Midbrain (tissue), 1 donor: ENCODE measurements at places on chromosomes 7 and 10.
A peak's percentile ranks its signal among the peaks of the same experiment; 100 is the strongest.

DNA sequence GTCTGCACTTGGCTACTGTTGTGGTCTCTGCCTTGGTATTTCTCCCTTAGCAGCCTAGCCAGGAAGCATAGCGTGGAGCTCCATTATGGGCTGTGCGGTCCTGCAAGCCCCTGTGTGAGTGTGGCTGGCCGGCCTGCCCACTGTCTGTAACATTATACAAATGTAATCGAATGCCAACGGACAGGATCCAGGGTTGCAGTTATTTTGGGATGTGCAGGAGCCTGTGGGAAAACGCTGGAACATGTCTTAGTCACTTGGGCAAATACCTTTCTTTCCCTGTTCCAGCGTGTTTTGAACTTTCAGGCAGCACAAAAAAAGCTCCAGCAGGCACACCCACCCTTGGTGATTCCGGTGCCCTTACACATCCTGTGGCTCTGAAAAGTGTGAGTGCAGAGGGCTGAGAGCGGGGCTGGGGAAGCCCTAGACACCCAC lies 29.5 kb downstream of the BAG3 start:
- no peak for DNase-seq

- no peak for DNase-seq
These were observed 77.2 kb downstream of the EXOC4 start for GRCh38 chr7:133330085-133330484.

DNA sequence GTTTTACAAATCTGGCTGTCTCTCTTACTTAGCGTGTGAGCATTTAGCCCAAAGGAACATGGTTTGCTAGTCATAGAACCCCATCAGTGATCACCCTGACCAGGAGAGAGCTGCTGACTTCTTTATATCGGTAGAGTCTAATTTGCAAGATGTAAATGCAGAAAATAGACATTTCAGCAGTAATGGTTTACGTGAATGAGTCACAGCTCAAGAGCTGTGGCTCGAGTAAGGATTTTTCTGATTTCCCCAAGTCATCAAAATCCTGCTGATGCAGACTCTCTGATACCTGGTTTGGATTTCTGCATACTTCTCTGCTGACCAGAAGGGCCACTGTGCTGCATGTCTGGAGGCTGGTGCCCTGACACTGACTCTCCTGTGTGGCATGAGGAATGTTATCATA lies 25.7 kb downstream of the NUB1 start:
- DNase-seq: no peak

DNA sequence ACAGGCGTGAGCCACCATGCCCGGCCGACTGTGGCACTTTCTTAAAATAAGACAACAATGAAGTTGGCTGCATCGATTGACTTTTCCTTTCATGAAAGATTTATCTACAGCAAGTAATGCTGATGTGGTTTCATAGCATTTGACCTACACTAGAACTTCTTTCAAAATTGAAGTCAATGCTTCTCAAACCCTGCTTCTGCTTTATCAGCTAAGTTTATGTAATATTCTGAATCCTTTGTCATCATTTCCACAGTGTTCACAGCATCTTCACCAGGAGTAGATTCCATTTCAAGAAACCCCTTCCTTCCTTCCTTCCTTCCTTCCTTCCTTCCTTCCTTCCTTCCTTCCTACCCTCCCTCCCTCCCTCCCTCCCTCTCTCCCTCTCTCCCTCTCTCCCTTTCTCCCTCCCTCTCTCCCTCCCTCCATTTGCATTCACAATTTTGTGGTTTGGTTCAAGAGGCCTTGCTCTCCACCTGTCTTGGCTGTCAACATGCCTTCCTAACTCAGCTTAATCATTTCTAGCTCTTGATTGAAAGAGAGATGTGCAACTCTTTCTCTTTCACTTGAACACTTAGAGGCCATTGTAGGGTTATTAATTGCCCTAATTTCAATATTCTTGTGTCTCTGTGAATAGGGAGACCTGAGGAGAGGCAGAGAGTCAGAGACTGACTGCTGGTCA lies 52.1 kb downstream of the HDAC9 start:
- DNase-seq: no peak

DNA sequence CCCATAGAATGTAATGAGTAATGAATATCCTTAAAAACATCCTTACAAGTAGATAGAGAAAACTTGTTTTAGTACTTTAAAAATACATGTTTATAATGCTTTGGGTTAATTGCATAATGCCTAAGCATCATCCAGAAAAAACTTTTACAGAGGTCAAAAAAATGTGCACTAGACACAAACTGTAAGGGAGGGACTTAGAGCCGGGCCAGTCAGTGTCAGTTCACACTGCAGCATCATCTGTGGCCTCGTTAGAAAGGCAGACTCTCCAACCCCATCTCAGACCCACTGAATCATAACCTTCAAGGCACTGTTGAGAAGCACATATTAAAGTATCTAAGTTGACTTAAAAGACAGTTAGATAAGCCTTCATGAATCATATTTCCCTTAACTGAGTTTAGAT lies 230.1 kb upstream of the PRPS1L1 start:
- DNase-seq: no peak

GRCh38 chr10:15344876-15345285 lies 26.2 kb downstream of the FAM171A1 start:
- peak; percentile 78 for DNase-seq

GRCh38 chr10:123553810-123554430 lies 112.2 kb upstream of the GPR26 start:
- no peak for DNase-seq

DNA sequence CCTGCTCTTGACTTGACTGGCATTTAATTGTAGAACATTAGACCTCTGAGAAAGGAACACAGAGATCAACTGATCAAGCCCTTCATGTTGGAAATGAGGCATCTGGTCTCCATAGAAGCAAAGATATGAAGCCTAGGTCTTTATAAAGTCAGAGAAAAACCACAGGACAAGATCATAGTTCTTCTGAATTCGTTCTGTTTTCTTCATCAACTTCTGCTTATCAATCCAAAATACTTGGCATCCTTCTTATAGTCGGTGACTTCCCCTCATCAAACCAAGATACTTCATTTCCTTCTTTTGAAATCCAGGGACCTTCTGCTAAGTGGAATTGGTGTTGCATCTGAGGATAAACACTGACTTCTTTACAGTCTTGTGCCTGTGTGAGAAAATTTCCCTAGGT lies 77.1 kb upstream of the PRKCQ start:
- no peak for DNase-seq

GRCh38 chr10:62788861-62789467 lies 15.6 kb upstream of the ADO start:
- DNase-seq: no peak

- no peak for DNase-seq
These were observed 33.9 kb downstream of the CHN2 start for GRCh38 chr7:29228289-29229011.

- DNase-seq: no peak
These were observed 40.4 kb downstream of the GNA12 start for GRCh38 chr7:2803755-2804154.

- DNase-seq: no peak
These were observed 7.4 kb upstream of the FAS start for GRCh38 chr10:88983206-88983605.

DNA sequence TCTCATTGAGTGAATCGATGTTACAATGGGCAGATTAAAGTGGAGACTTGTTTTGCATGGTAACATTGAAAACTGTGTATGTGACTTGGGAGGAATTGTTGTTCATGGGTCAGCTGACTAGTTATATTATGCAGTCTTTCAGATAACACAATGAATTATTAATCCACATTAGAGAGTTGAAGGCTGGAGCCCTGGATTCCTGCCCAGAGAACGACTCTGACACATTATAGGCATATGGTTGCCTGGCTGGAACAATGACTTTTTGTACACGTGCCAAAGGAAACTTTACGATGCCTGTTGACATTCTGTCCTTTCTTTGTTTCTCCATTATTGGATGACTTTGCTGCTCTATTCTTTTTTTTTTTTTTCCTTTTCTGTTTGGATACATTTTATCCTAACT lies 52.3 kb upstream of the TMEM229A start:
- DNase-seq: peak; percentile 82

DNA sequence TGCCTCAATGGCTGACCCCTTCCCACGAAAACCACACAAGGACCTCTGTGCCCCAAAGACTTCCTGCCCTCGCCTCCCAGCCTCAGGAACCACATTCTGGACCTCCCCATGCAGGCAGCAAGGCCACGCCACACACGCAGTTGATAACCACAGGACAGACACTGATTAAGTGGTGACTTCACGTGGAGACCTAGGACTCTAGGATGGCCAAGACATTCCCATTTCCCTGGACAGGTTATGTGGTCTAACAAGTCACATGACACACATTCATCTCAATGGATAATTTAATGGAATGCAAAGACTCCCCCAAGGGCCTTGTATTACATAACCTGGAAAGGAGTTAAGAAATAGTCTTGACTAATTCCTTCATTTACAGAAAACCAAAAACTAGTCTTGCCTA lies 110.2 kb downstream of the LARP4B start:
- DNase-seq: no peak

DNA sequence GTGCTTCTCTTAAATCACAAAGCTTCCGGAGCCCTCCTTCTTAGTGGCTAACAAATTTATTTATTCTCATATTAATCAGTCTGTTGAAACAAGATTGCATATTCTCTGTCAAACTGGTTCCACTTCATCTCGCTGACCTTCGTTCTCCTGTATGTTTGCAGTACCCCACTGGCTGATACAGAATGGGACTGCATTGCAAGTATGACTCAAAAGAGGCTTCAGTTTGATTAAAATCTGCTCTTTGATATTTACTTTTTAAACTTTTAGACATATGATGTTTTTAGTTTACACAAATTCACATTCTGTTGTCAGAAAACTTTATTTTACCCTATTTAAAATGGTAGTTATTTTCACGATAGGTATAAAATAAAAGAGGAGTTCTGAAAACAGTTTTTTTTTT lies 14.3 kb upstream of the ARHGAP12 start:
- DNase-seq: no peak

- DNase-seq: peak; percentile 24
These were observed 895 bp downstream of the VSTM2A start for GRCh38 chr7:54543051-54543488.

DNA sequence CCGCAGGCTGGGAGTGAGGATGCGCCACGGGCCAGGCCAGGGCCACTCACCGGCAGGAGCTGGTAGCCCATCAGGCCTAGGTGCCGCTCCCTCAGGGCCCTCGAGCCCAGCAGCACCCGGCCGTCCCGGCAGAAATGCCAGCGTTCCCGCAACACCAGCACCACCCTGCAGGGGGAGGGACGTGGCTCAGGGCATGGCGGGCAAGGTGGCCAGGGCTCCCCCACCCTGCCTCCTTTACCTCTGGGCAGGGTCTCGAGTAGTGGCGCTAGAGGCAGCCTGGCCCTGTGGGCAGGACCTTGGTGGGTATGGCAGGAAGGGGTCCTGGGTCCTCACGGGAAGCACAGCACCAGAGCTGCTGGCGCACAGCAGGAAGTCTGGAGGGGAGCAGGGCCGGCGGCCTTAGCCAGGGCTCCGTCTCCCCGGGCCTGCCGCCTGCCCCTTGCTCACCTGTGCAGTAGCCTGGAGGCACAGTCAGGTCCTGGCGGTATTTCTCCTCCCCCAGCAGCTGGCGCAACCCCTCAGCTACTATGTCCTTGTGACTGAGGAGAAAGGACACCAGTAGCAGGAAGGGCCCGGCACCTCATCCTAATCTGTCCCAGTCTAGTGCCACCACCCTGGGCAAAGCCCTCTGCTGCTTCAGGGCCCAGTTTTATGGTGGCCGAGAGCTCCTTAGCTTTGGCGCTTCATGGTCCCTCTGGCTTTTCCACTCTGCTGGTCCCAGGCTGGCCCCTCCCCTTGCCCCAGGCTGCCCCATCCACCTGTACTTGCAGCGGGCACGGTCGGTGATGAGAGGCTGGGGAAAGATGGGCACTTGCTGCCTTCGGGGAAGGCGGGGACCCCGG lies 3.5 kb downstream of the FASTK start:
- DNase-seq: no peak

DNA sequence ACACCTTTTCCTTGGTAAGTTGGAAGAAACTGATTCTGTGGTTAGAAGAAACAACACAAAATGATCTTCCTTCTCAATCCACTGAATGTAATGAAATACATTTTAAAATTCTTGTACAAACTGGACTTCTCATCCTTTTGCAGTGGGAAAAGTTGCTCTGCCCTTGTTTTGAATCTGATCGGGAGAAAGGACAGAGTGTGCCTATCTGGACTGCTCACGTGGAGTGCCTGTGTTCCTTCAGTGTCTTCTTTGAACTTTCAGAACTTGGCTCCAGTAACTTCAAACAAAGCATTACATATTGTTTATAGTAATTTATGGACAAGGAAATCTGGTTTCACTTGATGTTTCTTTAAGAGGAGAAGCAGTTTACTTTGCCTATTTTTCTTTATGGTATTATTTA lies 17.1 kb downstream of the SLC26A3 start:
- DNase-seq: no peak

GRCh38 chr7:155422599-155423336 lies 35.2 kb upstream of the EN2 start:
- no peak for DNase-seq

- peak; percentile 38 for DNase-seq
These were observed 15.6 kb upstream of the PBLD start for GRCh38 chr10:68348265-68348741.

GRCh38 chr7:128840326-128841170 lies 10.3 kb downstream of the FLNC start:
- no peak for DNase-seq

GRCh38 chr7:130154131-130154500 lies 51.1 kb downstream of the TMEM209 start:
- no peak for DNase-seq

GRCh38 chr10:620417-620816 lies 69.1 kb downstream of the DIP2C start:
- no peak for DNase-seq

- DNase-seq: no peak
These were observed 9.1 kb downstream of the ZYX start for GRCh38 chr7:143390104-143390772.

DNA sequence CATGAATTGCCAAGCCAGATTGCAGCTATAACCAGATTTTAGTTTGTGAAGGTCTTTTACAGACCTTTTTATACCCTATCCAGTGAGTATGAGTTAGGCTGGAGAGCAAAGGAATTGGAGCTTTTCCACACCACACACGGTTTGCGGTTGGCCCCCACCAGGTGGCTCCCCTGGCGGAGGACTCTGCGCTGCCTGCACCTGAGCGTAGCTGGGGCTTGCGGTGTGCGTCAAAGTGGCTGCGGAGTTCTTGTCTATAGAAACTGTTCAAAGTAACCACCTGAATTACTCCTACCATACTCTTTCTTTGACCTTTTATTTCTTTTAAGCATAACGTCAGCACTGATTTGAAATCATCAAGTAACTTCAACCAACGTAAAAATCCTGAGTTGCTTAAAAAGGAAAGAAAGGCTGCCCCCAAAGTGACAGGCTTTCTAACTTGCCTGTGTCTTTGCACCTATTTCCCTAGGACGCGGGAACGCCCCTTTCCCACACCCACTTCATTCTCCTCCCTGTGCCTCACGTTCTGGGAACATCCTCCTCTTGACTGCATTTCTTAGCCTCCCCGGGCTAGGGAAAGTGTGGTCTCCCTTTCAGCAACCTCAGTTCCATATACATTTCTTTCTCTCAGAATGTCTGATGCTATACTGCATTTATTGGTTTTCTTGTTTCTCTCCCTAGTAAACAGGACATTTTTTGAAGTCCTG lies 47.6 kb upstream of the TMEM72 start:
- DNase-seq: no peak
